ENCODE measurements at places on chromosomes 1 and 21.
A peak's percentile ranks its signal among the peaks of the same experiment; 100 is the strongest.

DNA sequence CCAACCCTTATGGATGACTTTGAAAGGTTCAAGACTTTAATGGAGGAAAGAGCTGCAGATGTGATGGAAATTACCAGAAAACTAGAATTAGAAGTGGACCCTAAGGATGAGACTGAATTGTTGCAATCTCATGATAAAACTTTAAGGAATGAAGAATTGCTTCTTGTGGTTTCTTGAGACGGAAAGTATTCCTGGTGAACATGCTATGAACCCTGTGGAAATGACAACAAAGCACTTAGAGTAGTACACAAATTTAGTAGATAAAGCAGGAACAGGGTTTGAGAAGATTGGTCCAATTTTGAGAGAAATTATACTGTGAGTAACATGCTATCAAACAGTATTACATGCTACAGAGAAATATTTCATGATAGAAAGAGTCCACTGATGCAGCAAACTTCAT is 215.4 kb downstream of the OMA1 start:
- no peak for DNase-seq

- DNase-seq, result no peak
Observed at GRCh38 chr1:4494558-4494957, 159.9 kb upstream of the AJAP1 start.

DNA sequence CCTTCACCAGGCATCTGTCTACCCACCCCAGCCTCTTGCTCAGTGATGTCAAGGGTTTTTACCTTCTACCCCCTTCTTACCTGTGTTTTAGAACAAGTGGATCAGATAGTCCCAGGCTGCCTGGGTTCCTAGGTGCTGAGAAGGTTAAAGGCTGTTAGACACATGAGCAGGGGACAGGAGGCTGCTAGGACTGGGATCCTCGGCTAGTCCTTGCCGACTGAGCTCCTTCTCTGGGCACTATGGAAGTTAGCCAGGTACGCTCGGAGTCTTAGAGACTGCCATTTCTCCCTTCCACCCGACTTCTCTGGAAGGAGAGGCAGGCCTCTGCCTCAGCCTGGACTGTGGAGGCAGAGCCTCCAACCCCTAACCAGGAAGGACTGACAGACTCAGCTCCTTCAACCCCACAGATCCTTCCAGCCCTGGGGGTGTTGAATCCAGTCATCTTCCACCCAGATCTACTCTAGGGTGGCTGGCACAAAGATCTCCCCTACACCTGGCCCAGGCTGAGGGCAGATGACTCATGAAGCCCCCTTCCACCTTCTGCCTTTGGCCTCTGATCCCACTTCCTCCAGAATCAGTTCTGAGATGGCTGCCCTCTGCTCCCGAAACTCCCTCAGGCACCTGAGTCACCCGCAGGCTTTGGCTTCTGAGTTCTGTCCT is at the start of gene DYNLT4:
Gene DYNLT4, minus strand, starts transcription at position 648 of the 660 bp plus-strand sequence. CDS start 683 bp downstream, outside the sequence.
- no peak for DNase-seq

DNA sequence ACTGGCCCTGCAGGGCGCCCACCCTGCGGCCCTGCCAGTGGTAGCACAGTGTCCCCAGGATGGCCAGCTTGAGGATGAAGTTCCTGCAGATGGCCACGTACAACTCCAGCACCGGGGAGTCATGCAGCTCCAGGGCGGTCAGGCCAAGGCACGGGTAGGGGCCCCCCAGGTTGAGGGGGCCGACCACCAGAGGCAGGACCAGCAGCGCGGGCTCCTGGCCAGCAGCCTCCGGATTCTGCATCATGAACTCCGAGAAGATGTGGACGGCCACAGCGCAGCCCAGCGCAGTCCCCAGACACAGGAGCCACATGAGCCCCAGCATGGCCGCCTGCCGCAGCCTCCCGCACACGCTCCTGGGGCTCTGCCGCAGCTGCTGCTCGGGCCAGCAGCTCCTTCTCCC is 41.0 kb downstream of the ZNF691 start:
- no peak for DNase-seq

DNA sequence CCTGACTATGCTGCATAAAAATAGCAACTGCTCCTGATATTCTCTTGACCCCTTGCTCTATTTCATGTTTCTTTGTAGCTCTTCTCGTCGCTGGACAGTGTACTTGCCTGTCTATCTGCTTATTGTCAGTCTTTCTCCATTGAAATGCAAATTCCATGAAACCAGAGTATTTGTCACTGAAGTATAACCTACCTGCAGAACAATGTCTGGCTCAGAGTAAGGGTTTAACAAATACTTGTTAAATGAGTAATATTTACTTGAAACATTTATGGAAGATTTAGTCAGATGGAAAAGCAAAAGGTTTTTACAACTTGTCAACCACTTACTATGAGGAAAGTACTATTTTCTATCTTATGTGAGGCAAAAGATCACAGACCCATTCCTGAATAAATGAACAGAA is 19.9 kb upstream of the ERICH3 start:
- no peak for DNase-seq

GRCh38 chr1:235024711-235025421 is 103.8 kb downstream of the TOMM20 start:
- DNase-seq, result no peak

- DNase-seq, result peak; percentile 78
Observed at GRCh38 chr1:3283849-3284248, 170.6 kb upstream of the ARHGEF16 start.

- no peak for DNase-seq
Observed at GRCh38 chr1:30745156-30745833, 12.3 kb downstream of the LAPTM5 start.

DNA sequence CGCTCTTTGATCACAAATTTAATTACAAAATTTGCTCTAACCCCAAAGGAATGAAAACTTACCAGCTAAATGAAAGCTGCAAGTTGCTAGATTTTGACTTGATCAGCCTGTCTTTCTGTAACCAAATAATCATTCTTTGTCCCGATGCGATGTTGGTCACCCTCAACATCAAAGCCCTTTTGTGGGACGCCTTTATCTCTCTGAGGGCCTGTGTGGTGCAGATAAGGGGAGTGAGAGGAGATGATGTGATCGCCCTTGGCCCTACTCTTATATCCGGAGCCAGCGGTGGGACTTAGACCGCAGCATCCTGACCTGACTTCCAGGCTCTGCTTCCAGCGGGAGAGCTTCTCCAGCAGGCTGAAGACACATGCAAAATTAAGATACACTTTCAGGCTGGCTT is 19.3 kb upstream of the UMODL1 start:
- DNase-seq, result no peak

- no peak for DNase-seq
Observed at GRCh38 chr1:156551869-156552268, 20.5 kb downstream of the IQGAP3 start.

GRCh38 chr1:239891621-239892358 is 199.9 kb upstream of the FMN2 start:
- DNase-seq, result no peak

DNA sequence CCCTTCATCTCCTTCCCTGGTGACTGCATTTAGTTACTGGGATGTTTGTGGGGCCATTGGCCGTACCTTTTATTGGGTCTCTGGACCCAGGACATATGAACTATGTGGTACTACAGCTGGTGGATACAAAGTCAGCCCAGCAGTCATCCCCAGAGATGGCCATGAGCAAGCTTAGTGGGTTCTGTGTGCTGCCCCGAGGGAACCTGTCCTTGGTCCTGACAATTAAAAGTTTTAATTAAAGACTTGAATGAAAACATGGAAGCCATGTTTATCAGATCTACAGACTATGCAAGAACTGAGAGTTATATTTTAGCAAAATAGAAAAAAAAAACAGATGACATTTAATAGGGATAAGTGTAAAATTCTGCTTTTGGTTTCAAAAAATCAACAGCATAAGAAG is 2.8 kb upstream of the NES start:
- no peak for DNase-seq

- peak; percentile 58 for DNase-seq
Observed at GRCh38 chr1:5620997-5621396, 371.2 kb downstream of the NPHP4 start.

GRCh38 chr21:46153247-46154154 is 1.9 kb downstream of the FTCD start:
- peak; percentile 84 for DNase-seq

DNA sequence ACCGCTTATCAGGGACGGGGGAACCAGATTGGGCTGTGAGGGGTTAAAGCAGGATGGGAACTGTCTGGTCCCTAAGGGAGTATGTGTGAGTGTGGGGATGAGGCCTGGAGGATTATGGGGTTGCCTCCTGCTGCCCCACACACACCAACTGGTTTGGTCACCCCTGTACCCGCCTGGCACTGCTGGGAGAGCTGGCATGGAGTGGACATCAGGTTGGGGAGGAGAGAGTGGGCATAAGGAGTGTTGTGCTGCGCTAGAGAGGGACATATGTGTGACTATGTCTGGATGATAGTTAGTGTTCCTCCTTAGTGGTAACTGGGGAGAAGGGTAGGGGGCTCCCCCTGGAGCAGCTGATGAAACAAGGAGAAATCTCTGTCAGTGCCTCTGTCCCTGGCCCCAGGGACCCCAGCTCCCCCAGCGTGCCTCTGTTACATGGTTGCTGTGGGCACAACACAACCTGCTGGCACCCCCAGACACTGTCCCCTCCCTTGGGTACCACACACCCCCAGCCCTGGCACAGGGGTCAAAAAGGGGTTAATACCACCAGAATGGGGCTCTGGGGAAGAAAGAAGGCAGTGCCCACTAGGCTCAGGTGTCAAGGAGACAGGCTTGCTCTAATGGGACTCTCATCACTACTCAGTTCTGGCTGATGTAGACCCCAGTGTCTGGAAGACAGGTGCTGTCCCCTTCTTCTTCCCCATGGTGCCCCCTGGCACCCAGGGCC is 1.9 kb downstream of the ZBTB7B start:
- DNase-seq, result no peak

- DNase-seq, result no peak
Observed at GRCh38 chr1:64358692-64359091, 111.2 kb upstream of the CACHD1 start.

DNA sequence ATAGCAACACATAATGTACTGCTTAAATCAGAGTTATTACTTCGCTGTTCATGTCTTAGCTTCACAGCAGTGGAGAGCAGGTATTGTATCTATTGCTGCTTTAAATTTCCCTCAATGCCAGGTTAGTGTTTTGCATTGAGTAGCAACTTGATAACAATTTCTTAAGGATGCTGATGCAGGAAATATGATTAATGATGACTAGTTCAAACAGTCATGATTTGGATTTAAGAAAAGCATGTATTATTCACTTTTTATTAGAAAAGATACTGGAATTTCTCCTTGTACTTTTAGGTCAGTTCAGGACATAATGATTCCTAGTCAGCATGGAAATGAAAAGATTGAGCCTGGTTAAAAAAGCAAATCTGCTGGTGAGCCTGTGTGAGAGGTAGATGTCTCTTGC is 67.2 kb upstream of the ARHGAP29 start:
- no peak for DNase-seq

- DNase-seq, result no peak
Observed at GRCh38 chr1:226033991-226034390, 28.5 kb upstream of the H3-3A start.

DNA sequence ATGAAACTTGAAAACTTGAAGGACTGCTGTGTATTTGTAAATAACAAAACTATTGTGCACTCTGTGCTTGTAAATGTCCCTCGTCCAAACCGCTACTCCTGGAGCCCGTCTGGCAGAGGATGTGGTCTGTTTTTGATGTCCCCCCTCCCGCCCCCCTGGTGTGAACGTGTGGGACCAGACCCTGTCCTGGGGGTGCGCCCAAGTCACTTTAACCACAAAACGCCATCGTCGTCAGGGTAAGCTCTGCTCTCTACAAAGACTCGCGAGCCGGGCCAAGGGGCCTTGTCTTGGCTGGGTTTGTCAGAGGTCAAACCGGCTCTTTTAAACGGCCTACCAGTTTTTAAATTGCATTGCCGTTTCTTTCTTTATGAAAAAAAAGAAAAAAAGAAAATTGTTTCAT is 87.4 kb upstream of the TMEM51 start:
- no peak for DNase-seq

DNA sequence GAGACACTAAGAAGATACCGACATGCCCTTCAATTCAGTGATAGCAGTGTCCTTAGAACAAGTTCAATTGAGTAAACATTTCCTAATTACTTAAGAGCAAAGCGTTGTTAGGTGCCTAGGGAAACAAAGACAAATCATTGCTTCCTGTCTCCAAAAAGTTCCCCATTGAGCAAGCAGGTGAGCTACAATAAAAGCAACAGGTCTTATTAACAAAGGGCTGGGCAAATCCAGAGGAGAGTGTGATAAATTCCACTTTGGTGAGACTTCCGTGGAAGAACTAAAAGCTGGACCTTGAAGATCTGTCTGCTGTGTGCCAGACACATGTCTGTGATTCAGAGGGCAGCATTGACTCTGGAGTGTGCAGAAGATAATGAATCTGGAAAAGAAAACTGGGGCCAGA is 1.9 kb upstream of the TUT4 start:
- DNase-seq, result no peak

GRCh38 chr1:67801903-67802302 is 31.4 kb downstream of the GNG12 start:
- DNase-seq, result no peak

DNA sequence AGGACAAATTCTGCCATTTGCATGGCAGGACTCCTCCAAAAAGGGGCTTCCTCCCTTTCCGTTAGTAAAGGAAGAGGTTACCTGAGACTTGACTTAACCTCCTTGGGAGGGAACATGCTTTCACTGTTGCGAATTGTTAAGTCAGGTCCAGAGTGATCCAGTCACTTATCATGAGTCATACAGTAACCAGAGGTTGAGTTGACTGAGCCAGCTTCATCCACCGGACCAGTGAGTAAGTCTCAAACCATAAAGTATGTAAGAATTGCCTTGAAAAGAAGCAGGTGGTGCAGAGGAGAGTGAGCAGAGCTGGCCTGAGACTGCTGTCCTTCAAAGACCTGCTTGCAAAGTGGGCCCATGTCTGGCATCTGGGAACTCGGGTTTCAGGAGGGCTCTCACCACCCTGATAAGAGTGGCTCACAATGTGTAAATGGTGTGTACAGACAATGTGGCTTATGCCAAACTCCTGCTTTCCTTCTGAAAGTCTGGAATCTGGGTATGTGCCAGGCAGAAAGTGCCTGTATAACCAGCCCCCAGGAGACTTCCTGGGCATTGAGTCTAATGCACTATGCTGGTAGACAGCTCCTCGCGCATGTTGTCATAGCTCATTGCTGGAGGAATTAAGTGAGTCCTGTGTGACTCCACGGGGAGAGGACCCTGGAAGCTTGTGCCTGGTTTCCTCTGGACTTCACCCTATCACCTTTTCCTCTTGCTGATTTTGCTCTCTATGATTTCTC is 84.3 kb upstream of the KLHDC7A start:
- no peak for DNase-seq

DNA sequence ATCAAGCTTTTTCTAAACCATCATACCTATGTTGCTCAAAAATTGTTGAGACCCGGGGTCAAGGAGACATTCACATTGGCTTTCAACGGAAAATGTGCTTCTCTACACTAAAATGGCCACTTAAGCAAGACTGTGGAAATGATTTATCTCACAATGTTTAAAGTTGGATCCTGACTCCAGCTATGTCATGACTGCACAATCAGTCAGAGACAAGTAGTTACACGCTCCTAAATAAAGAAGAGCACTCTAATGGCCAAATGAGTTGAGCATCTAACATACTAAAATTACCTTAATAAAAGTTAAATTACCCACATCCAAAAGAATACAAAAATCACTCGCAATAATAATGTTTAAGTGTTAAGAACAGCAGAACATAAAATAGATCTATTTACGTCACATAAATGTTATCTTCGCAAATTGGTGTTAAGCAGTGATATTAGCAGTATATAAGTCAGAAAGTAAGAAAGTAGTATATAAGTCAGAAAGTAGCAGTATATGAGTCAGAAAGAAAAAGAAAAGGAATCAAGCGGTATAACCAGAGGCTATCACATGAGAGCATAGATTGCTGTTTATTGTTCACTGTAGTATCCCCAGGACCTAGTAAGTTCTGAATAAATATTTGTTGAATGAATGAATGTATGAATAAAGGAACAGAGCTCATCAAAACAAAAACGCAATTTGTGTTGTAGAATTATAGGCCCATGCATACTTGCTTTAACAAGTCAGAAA is 28.4 kb downstream of the ZNF281 start:
- no peak for DNase-seq
